ENCODE measurements at places on chromosomes 4 and X.
A peak's percentile ranks its signal among the peaks of the same experiment; 100 is the strongest.

DNA sequence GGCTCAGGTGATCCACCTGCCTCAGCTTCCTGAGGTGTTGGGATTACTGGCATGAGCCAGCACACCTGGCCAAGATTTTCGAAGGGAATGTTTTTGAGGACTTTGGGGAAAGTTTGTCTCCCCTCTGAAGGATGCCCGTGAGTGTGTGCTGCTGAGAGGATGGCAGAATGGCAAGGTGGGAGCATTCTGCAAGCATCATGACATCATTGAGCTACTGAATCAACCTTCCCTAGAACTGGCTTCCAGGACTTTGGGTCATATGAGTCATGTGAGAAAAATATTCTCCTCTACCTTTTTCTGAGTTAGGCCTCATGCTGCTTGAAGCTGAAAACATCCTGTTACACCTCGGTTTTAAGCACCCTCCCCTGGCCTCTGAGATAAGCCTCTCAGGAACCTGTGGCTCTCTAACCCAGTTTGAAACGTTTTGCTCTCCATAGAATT lies 31.0 kb downstream of the TMEM131L start:
- no peak for DNase-seq

DNA sequence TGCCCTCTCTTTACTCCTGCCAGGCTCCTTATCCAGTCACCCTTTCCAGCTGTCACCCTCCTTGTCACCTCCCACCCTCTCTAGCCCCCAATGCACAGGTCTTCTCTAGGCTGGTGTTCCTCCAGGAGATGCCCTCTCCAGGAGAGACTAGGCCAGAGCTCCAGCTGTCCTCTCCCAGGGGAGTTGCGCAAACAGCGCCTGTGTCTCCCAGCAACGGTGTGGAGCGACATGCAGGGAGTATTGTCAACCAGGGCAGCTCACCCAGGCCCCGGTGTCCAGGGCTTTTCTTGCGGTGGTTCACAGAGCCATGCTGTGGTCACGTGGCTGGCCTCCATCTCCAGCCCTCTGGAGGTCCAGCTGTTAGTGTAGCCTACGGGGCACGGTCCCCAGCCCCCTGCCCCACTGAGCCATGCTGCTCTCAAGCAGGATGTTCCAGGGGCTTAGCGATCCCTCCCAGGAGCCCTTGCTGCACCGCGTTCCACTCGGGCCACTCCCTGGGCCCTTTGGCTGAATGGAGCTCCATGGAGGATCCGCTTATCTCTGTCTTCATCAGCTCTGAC lies 34.8 kb downstream of the CCNQ start:
- no peak for DNase-seq

DNA sequence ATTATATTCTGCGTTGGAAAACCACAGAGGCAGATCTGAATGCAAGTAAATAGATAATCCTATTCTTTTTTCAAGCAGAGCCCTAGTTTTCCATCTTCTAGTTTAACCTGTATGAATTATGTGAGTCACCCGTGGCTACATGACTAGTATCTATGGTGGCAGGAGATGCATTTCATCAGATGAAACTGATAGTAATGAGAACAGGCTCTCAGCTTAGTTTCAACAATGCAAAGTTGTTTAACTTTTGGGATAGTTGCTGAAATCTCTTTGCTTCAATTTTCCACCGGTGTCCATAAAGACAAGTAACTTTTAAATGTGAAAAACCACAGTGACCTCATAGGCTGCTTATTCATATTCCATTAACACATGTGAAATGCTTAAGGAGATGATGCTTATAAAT lies 1317.4 kb upstream of the TENM3 start:
- no peak for DNase-seq

DNA sequence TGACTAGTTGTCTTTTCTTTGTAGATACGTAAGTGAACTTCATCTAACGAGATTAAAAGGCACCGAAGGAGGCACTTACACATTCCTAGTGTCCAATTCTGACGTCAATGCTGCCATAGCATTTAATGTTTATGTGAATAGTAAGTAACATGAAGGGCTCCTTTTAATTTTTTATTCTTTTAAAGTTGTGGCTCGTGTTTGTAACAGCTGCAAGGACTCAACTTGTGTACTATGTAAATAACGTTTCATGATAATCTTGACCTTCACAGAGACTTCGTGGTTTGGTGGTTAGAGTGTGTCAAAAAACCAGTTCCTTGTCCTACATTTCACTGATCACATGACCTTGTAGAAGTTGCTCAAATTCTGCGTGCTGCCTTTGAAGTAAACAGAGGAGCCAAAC lies 51.6 kb downstream of the KIT start:
- no peak for DNase-seq

DNA sequence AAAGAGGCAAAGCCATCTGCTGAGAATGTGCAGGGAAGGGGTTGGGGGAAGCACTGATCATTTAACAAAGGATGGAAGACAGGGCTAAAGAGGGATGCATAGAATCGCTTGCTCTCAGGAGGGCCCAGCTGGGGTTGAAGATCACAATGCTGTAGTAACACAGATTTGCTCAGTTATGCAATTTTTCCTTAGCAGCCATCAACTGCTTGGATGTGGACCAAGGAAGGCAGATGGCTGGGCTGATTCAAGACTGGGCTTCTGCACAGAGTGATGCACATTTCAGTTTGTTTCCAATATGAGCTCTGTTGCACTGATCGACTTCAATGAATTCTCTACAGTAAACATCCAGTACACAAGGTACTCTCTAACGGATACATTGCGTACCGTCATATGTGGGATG lies 127.8 kb upstream of the TBL1X start:
- peak; percentile 74 for DNase-seq

GRCh38 chrX:116317409-116317808 lies 119.0 kb upstream of the SLC6A14 start:
- peak; percentile 73 for DNase-seq

Data from sigmoid colon (tissue), 7 donors.